ENCODE measurements at places on chromosomes 6 and 20.

DNA sequence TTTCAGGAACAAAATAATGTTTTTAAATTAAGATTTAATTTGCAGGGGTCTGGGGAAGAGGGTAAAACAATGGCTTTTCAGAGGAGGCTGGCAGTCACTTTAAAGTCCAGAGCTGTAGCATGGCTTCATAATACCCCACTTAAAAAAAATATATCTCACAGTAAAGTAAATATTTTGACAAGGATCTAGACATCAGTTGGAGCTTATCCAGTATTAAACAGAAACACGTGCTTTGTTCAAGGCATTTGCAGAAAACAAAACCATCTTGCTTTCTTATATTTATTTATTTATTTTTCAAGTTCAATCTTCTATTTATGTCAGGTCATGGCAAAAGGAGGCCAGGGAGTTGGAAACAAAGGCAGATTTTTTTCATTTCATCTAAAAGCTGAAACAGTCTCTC is 53.3 kb upstream of the PRL start:
- no peak for DNase-seq

- DNase-seq, result no peak
Observed at GRCh38 chr6:134826889-134827737, 122.8 kb downstream of the ALDH8A1 start.

DNA sequence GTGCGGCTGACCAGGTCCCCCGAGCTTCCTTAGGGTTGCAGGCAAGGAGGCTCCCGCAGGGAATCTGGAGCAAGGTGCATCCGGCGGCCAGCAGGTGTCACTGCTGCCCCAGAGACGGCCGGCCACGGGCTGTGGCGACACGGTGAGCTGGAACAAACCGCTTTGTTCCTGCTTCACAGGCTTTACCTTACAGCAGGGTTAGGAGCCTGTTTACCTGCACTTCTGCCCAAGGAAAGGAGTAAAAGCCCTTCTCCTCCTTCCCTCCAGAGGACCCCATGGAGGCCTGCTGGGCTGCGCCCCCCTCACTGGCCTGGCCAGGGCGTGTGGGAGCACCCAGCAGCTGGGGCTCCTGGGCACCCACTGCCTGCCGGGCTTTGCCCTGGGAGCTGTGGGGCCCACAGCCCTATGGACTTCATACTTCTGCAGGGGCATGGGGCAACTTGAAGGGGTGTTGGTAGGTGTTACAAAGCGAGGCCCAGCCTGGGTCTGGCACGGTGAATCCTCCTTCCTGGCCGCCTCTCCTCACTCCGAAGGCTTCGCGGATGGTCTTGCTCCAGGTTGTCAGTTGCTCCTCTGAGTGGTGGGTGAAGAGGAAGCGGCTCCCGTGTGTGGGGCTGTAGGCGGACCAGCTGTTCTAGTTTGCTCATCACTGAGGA is 88.4 kb downstream of the CDC5L start:
- DNase-seq, result peak; percentile 66

GRCh38 chr6:170470734-170471133 is 82.4 kb downstream of the PSMB1 start:
- no peak for DNase-seq

- DNase-seq, result no peak
Observed at GRCh38 chr20:16228722-16229121, 344.5 kb downstream of the KIF16B start.

DNA sequence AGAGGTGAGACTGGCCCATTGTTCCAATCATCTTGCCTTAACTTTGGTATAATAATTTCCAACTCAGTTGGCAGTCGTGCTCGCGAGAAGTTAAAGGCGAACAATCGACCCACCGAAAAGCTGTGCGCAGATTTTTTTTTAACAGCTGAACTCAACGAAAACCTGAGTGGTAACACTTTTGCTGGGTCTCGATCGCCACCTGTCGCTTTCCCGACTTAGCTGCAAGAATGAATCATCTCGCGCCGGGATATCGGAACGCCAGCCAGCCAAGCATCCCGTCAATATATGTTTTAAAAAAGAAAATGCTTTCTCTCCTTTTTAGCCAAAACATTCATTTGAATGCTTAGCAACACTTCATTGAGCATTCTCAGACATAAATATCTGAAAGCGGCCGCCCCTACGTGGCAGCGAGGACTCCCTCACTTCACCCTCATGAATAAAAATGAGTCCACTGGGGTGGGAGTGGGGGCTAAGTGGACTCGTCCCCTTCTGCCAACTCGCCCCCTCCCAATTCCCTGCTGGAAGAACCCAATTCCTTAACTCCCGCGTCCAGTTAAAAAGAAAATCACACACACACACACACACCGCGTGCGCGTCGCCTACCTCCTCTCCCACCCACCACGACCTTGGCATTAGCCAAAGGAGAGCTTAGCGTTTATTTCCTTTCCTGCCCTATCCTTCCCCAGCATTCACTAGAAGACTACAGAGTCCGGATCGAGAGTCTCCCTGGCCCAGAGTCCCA is 1.5 kb downstream of the COL12A1 start:
- DNase-seq, result no peak

DNA sequence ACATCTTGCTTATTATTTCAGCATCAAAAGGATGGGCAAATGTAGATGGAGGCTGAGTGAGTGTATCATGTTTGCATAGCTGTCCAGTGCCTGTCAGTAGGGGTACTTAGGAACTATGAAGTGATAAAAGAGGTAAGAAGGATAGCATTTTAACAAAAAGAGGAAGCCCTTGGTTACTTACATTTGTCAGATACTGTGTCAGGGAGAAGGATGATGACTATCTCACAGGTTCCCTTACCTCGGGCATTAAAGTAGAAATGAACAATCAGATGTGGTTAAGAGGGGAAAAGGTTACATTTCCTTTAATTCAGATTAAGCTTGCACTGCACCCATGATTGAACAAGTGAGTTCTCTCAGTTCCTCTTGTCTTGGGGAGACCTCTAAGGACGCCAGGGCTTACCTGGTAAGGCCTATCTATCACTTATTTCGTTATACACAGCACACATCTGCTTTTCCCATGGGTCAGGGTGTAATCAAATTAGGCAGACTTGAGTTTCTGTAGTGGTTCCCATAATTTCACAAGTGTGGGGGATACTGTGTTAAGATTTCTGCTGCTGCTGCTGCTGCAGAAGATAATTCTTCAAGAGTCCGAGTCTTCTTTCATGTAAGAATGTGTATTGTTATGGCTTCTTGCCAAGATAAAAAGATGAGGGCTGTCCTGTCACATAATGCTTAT is 4.5 kb downstream of the FOXO3 start:
- no peak for DNase-seq

- no peak for DNase-seq
Observed at GRCh38 chr6:83609248-83609647, 96.9 kb downstream of the PRSS35 start.

GRCh38 chr6:114649298-114649697 is 306.5 kb upstream of the HS3ST5 start:
- no peak for DNase-seq

DNA sequence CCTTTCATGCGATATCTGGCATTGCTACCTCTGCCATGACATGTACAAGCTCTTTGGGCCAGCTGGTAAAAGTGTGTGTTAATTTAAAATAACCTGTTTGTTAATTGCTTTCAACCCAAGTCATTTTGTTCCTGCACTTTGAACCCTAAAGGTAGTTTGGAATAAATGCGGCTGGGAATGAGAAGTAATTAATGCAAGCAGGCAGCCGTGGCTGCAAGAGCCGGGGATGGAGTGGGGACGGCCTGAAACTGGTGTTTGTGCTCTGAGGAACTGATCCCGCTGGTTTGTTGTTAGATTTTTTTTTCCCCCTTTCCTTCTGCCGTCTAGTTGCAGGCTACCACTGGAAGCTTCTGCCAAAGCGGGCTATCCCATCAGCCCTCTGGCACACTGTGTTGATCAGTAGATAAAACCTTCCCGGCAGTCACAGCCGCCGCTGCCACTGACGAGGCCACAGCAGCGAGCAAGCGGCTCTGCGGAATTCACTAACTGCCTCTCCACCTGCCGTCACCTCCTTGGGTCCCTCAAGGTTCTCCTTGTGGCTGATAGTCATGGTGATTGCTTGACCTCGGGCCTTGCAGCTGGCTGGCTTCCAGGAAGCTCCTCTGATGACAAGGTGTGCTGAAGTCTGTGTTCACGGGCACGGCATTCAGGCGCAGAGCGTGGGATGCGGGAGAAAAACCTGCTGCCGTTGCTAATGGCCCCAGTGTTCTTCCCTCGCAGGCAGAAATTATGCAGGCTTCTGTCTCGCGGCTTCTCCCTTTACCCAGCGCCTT is 315.9 kb downstream of the TFAP2A start:
- DNase-seq, result no peak

- DNase-seq, result peak; percentile 55
Observed at GRCh38 chr6:38057994-38058393, 238.5 kb downstream of the ZFAND3 start.

DNA sequence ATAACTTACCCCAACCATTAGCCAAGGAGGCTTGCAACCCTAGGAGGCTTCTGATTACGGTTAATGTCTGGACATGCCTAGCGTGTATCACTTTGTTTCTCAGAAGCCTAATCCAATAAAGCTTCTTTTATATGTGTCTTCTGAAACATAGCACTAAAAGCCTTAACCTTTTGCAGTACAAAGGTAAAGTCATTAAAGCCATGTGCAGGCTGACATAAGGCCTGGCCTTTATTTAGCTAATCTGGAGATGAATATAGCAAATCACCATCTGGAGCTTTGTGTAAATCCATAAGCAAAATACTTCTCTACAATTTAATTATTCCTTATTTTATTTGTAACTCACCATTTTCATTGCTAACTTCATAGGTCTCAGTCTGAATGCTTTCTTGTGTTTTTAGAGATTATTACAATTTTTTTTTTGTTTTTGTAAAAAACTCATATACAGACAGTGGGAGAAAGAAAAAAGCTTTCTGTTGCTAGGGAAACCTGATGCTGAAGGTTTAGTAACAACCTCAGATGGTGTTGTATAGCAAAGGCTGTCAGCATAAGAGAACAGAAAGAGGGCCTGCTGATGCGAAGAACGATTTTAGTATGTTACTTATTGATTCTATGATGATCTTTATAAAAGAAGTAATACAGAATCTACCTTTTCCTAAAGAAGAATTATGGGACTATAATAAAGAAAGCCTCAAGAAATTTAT is at the start of gene EYS:
EYS (minus strand) TSS at position 101 of the 701 bp plus-strand sequence. CDS start 211,816 bp downstream, outside the sequence.
- no peak for DNase-seq

- no peak for DNase-seq
Observed at GRCh38 chr6:156336089-156336488, 441.1 kb upstream of the ARID1B start.

- no peak for DNase-seq
Observed at GRCh38 chr6:166926748-166927147, 29.6 kb downstream of the RNASET2 start.

DNA sequence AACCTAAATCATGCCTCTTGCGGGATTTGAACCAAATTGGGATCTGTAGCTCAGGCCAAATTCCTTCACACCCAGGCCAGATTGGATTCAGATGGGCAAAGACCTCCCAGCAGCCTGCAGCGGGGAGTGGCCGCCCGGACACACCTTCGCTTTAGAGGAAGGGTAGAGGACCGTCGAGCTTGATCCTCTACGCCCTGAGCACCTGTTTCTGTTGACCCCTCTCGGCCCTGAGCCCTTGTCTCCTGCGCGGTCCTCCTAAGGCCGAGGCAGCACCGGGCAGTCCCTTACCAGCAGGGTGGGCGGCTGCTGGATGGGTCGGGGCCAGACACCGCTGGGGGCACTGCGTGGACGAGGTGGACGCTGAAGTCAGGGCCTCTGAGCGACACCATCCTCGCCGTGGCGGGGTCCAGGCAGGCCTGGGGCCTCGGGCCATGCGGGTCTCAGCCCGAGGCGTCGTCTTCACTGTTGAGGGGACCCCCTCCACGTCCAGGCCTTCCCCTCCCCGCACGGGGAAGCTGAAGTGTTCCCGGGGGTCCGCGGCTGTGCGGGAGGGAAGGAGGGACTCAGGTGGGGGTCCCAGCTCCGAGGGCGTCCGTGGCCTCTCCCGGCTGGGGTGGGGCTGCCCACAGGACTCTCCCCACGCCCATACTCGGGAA is 114.8 kb downstream of the SMOC2 start:
- DNase-seq, result no peak

DNA sequence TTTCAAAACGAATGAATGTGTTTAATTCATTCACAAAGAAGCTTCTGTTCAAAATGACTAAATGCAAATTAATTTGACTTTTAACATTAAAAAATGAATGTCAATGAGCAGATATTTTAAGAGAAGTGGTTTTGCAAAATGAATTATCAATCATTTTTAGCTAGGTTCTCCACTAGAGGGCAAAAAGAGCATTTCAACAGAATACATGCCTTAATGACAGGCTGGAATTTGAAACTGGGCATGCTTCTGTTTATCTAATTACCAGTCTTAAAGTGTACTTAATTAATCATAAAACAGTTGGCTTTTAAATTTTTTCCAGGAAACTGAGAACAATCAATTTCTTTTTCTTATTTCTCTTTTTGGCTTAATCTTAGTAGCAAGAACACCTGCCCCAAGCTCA is 63.8 kb upstream of the TINAG start:
- no peak for DNase-seq

GRCh38 chr20:55597526-55597925 is 407.8 kb downstream of the CBLN4 start:
- no peak for DNase-seq

DNA sequence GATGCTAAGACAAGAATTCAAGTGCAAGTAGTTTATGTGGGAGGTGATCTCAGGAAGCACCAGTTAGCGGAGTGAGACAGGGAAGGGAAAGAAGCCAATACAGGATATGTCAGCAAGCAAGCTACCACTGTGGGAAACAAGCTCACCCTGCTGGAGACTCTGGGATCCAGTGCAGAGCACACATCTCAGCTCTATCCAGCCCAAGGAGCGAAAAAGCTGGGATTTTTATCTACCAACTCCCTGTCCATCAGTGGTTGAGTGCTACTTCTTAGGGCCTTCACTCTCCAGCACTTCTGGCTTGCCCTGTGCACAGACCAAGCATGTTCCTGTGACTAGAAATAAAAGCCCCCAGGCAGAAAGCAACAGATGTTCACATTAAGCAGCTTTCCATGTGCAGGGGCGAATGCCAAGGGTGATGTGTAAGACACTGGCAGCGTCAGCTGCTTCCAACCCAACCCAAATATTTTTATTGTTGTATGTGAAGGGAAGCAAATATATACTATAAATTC is 10.8 kb upstream of the RNF24 start:
- no peak for DNase-seq

GRCh38 chr6:105746130-105746505 is 340.0 kb upstream of the PRDM1 start:
- no peak for DNase-seq

- DNase-seq, result no peak
Observed at GRCh38 chr6:157989541-157990289, 8.1 kb downstream of the SYNJ2 start.

DNA sequence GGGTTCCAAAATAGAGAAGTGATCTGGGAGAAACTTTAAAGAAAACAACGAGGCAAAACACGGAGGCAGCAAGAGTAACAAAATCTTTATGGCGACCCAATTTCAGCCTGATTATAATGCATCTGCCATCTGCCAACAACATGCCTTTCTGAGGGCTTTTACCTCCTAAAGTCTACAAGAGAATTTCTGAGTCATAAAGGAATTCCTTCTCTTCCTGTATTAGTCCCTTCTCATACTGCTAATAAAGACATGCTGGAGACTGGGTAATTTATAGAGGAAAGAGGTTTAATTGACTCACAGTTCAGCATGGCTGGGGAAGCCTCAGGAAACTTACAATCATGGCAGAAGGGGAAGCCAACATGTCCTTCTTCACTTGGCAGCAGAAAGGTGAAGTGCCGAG is 226.6 kb downstream of the HACE1 start:
- no peak for DNase-seq
